ENCODE measurements at places on chromosomes 5 and 9. TPM values are rescaled to one million over a fixed set of nuclear protein-coding genes. Genes with fewer than 3 reads are reported as not detected.

DNA sequence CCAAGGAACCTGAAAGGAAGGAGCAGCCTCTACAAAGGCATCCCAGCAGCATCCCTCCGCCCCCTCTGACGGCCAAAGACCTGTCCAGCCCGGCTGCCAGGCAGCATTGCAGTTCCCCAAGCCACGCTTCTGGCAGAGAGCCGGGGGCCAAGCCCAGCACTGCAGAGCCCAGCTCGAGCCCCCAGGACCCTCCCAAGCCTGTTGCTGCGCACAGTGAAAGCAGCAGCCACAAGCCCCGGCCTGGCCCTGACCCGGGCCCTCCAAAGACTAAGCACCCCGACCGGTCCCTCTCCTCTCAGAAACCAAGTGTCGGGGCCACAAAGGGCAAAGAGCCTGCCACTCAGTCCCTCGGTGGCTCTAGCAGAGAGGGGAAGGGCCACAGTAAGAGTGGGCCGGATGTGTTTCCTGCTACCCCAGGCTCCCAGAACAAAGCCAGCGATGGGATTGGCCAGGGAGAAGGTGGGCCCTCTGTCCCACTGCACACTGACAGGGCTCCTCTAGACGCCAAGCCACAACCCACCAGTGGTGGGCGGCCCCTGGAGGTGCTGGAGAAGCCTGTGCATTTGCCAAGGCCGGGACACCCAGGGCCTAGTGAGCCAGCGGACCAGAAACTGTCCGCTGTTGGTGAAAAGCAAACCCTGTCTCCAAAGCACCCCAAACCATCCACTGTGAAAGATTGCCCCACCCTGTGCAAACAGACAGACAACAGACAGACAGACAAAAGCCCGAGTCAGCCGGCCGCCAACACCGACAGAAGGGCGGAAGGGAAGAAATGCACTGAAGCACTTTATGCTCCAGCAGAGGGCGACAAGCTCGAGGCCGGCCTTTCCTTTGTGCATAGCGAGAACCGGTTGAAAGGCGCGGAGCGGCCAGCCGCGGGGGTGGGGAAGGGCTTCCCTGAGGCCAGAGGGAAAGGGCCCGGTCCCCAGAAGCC lies 30.8 kb downstream of the CD180 start:
- DNase-seq, result peak; percentile 79

DNA sequence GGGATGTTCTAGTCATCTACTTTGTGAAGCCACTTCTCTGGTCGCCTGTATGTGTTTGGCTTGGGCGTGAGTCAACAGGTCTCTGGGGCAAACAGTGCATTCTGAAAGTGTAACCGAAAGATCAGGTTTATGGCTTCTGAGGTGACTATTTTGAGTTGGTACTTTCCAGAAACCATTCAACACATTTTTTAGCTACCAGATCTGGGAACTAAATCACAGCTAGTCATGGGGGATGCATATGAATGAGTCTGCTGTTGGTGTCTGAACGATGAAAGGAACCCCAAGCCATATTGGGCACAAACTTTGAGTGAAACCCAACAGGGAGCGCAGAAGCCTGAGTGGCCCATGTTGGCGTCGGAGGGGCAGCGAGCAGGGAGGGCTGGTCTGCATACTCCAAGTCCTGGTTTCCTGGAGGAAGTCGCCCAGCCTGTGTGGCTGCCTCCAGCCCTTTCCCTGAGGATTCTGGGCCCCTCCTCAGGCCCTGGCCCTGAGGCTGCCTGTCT lies 35.3 kb downstream of the UBE2QL1 start:
- peak; percentile 29 for DNase-seq

The PAEP gene
- not detected for total RNA-seq

DNA sequence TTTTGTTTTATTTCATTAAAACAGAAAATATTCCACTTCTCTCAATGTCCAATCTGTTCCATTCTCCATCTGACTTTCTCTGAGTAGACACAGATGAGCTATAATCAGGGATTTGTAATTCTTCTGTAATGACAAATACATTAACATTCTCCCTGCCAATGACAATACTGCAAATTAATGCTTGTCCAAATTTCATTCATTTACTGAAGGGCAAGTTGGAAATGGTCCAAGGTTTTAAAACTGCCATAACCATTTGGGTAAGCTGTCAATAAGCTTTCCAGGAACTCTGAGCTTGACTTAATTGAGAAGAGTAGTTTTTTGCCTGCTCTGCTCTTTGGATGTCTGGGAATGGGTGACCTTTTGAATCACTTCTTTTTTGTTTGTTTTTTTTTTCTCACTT lies 253.5 kb downstream of the DMRTA1 start:
- DNase-seq, result no peak

GRCh38 chr5:109907731-109908130 lies 218.0 kb downstream of the MAN2A1 start:
- DNase-seq, result no peak

DNA sequence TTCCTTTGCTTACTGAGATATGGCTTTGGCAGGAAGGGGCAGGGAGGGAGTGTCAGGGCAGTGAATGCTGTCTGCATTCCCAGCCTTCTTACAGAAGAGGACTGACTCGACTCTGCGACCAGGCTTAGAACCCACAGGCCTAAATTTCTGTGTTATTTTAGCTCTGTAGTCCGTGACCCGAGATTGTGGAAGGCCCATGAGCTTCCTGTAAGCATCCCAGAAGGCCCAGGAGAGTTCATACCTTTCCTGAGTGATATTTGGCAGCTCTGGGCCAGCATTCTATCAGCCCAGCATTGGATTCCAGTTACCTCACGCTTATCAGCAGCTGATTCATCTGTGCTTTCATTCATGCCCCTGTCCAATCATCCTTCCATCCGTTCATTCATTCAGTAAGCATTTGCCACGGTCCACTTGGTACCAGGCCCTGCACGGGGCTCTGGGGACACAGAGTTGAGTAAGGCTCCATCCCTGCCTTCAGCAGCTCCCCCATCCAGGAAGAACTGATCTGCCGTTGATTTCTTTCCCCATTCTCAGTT lies 28.2 kb upstream of the RPL26L1 start:
- DNase-seq, result no peak

The CCDC192 gene
- not detected for total RNA-seq

- no peak for DNase-seq
Observed at GRCh38 chr9:124500796-124501611, 6.2 kb downstream of the NR5A1 start.

GRCh38 chr9:89887286-89887685 lies 282.5 kb downstream of the GADD45G start:
- DNase-seq, result no peak

- no peak for DNase-seq
Observed at GRCh38 chr5:125011419-125011818, 265.0 kb upstream of the ZNF608 start.

- DNase-seq, result no peak
Observed at GRCh38 chr5:127472700-127473099, 44.7 kb upstream of the PRRC1 start.

DNA sequence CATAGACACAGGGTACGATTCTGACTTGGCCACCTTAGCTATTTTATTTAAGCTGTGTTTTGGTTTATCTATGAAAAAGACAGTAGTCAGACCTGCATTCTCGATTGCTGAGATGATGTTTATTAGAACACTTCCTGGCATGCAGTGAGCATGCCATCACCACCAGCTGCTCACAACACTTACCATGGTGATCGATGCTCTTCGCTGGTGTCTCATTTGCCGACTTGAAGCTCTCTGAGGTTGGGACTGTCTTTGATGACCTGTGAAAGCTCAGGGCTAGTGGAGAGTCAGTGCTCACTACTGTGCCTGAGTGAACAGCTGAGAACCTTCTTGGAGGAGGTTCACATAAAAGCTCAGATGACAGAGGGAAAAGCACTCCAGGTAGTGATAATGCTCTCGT lies 4.4 kb upstream of the C9orf153 start:
- no peak for DNase-seq

- no peak for DNase-seq
Observed at GRCh38 chr5:42876375-42876844, 64.7 kb upstream of the SELENOP start.

DNA sequence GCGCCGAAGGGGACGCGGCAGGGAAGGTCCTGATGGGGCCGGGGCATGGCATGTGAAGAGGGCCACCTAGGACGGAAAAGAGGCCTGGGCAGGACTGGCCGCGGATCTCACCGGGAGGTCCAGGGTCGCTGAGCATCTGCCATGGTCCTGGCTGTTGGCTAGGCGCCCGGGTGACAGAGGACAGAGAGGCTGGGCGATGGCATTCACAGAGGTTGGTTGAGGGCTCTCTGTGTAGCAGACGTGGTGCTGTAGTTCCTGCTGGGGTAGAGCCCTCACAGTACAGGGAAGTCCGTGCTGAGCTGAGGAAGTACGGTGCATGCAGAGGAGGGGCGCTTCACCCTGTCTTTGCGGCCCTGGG lies 427 bp downstream of the PCYOX1L start:
- peak; percentile 29 for DNase-seq

Data from CD4-positive, CD25-positive, alpha-beta regulatory T cell (primary cell).